ENCODE measurements at places on chromosomes 2 and 18.

DNA sequence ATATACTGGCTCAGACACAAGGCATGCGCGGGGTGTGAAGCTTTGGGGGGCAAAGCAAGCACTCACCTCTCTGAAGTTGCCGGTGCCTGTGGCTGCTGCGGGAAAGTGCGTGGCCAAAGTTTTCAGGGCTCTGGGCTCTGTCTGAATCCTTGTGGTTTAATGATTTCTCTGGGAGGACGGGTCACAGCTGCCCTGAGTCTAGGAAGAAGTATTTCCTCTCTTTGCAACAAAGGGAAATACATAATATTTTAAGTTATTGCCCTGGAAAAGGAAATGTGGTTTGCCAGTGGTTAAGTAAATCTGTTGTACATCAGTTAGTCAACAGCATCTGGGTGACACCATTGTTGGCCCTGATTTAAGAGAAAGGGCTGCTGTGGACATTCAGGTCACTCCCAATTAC, 56.7 kb upstream of the ZDBF2 start:
- DNase-seq = no peak

DNA sequence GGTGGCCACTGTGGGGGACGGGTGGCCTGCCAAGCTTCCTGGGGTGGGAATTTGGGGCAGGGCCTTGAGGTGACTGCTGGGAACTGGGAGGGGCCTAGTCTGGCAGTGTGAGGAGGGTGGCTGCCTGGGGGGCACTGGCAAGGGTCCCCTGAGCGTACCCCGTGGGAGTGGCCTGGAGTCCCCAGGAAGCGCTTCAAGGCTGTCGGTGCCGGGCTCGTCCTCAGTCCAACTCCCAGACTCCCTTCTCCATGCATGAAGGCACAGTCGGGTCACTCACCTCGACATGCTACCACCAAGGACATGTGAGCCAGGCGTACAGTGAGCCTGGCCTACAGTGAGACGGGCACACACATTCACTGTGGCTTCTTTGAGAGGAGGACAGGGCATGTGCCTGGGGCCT, 105.3 kb downstream of the SMIM21 start:
- no peak for DNase-seq

- no peak for DNase-seq
These were observed 22.1 kb downstream of the COL5A2 start for GRCh38 chr2:189157456-189157855.

DNA sequence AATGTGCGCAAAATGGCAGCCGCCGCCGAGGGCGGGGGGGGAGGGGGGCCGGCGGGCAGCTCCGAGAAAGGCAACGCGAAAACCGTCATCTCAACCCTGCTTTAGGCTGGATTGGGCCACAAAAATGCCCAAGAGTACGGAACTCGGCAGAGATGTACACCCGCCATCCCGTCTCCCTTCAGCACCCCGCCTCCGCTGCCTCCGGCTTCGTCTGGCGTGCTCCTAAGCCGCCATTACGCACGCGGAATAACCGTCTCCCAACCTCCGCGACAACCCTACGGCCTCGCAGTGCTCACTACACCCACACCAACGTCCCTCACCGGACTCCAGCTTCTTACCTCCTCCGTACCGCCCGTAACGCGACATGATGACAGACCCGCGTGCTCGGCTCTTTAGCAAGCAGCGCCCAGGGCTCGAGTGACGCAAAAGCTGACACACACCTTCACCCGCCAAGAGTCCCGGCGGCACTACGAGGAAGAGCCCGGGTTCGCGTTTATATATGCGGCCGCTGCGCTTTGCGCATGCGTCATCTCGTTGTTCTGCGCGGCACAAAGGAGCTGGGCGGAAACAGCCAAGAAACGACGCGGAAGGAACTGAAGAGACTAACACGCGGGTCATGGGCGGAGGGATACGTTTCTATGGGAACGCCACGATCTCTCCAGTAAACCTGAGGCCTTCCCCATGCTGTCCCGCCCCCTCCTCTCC, at the start of gene SRSF7:
SRSF7 (minus strand) TSS at position 471 of the 705 bp plus-strand sequence; CDS start at position 366, 105 bp downstream.
- DNase-seq = peak; percentile 99

DNA sequence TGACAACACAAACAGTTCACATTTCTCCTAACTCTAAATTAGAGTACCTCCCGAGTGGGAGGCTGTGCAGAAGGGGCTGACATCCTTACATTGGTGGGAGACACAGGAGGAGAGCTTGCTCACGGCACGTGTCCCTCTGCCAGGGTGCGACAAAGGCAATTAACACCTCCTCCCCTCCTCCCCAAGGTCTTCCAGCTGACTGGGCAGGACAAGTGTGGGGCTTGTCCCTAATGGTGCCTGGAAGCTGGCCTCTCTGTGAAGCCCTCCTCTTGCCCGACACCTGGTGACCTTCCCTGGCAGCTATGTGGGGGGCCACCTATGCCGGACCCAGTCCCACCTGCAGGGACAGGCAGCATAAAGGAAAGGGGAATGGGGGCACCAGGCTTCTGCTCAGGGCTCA, 57.0 kb downstream of the FAM168B start:
- no peak for DNase-seq

- no peak for DNase-seq
These were observed 207.9 kb upstream of the RAB6C start for GRCh38 chr2:129771418-129772189.

DNA sequence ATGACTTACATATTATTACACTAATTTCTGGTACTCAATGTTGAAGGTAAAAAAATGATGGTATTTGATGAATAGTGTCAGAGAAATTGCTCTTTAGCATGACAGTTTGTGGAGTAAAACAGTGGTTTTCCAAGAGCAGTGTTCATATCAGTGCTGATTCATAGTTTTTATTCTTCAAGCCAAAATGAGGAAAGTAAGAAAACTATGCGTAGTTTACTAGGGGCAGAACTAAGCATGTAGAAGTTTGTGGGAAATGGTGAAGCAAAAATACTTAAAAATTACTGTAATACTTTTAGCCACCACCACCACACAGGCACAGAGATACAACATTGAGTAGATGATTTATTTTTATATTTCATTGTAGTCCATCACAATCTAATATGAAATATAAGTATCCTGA, 137.3 kb downstream of the ZNF804A start:
- DNase-seq = no peak

- DNase-seq = peak; percentile 49
These were observed 99.4 kb downstream of the NEDD4L start for GRCh38 chr18:58143386-58143785.

DNA sequence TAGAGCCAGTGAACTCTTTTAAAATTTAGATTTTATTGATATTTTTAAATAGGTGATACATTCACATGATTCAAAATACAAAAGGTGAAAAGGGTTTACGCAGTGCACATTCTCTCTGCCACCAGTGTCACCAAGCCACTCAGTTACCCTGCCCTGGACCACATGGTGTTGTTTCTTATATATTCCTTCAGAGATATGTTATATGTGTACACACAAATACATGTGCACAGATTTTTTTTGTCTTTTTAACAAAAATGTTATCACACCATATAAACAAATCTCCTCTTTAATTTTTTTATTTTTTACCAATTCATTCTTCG, 26.2 kb downstream of the SERPINB4 start:
- DNase-seq = no peak

DNA sequence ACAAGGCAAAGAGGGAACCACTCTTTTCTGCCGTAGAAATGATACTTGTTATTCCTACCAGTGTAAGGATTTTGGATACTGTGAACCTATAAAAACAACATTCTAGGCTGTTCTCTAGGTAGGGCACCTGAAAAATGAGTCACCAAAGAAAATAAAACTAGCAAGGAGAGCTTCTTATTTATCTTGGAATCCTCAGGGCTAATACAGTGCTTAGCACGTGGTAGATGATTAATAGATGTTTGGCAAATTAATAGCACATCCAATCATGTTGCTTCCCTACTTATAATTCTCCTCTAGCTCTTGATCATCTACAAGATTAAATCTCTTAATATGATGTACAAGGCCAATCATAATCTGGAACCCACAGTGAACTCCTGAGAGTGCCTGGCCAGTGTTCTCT, 73.1 kb downstream of the AAK1 start:
- DNase-seq = no peak

- no peak for DNase-seq
These were observed 1628.0 kb upstream of the PIK3C3 start for GRCh38 chr18:40326985-40327384.

DNA sequence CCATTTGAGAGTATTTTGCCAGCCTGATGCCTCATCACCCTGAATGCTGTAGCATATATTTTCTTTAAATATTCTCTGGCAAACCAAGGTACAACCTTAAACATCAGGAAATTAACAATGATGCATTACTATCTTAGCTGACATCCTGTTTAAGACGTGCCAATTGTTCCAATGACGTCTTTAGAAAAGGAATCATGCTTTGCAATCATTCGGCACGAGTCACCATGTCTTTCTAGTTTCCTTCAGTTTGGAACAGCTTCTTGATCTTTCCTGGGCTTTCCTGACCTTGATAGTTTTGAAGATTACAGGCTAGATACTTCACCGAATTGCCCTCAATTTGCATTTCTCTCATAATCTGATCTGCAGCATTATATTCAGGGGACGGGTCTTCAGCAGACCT, 88.2 kb upstream of the GLI2 start:
- peak; percentile 63 for DNase-seq

DNA sequence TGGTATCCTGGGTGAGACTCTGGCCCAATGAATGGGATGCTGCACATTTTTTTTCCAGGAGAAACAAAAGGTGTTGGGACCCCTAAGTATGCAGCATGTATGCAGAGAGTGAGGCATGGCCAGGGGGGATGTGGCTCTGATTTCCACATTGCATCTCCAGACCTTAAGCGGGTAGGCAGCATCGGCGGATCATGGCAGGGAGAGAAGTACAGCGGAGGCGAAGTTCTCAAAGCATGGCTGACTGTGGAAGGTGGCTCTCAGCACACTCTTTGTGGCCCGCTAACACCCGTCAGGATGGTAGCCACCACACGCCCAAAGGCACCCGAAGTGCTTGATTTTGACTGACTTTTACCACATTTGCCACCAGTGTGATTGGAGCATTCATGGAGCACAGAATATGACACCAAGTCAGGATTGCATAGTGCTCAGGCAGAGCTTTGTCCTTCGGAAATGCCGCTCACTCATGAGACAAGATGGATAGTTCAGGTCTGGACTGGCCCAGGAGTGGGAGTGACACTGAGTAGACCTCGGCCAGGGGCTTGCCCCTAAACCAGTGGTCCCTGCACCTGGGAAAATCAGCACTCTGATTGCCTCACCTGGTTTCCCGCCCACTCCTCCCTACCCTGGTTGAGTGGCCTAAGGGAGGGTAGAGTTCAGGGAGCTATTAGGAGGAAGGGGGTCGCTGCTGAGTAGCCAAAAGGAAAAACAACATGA, 14.2 kb downstream of the INPP4A start:
- DNase-seq = no peak

GRCh38 chr2:201701646-201702045, 3.2 kb upstream of the MPP4 start:
- DNase-seq = no peak
